Astrocyte (in vitro differentiated cells and primary cell): ENCODE measurements at places on chromosomes 7 and 10. TPM values are rescaled to one million over a fixed set of nuclear protein-coding genes. Genes with fewer than 3 reads are reported as not detected.

DNA sequence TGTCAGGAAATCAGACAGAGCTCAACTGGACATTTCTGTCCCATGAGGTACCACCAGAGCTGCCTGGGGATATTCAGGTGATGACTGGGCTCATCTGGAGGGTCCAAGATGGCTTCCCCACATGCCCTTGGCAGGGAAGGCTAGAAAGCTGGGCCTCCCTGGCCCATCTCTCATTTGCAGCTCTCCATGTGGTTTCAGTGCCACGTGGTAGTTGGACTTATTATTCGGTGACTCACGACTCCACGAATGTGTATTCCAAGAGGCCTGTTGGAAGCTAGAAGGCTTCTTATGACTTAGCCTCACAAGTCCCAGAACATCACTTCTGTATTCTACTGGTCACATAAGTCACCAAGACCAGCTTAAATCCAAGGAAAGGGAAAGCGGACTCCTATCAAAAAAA, 22.8 kb downstream of the NSMCE4A start:
- peak; percentile 78 for DNase-seq
- peaks cover 12% of the 10 kb centered on the region for H3K4me1 ChIP-seq
- no peak overlapping the region for H3K27ac ChIP-seq
- H3K4me3 ChIP-seq = no peak overlapping the region

DNA sequence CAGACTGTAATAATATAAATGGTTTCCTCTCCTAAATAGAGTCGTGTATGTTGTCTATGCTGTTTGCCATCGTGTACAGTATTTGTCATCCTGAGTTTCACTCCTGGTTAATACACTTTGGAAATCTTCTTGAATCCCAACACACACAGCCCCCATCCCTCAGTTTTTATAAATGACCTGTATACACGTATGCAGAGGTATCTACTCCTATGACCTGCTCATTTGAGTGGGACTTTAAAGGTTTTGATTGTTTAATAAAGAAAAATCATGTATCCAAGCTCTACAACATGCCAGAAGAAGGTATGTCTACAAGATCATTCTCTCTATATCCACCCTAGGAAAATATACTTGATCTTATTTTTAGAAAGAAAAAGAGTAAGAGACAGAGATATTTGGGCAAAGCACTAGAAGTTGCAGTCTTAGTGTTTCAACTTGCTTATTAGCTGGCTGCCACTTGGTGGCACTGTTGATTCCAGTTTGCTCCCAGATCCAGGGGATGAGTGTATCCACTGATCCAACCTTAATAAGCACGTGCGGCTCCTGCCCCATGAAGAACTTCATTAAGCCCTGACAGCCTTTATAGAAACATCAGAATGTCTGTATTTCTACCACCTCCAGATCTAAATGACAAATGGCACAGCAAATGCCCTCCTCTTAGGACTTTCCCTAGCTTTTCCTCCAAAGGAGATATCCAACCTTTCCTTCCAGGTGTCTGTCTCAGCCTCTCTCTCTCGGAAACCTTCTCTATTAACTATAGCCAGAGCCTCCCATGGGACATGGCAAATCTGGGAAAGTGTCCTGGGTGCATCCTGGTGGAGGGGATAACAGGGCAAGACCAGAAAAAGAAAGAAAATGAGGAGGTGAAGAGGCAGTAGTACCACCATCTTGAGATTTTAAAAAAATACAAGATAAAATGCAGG, 181.6 kb upstream of the NEBL start:
- no peak overlapping the region for H3K27ac ChIP-seq
- H3K27me3 ChIP-seq = peaks cover 7% of the 10 kb centered on the region
- no peaks in the 10 kb centered on the region for H3K36me3 ChIP-seq
- H3K4me3 ChIP-seq = no peak overlapping the region
- DNase-seq = peak; percentile 23

DNA sequence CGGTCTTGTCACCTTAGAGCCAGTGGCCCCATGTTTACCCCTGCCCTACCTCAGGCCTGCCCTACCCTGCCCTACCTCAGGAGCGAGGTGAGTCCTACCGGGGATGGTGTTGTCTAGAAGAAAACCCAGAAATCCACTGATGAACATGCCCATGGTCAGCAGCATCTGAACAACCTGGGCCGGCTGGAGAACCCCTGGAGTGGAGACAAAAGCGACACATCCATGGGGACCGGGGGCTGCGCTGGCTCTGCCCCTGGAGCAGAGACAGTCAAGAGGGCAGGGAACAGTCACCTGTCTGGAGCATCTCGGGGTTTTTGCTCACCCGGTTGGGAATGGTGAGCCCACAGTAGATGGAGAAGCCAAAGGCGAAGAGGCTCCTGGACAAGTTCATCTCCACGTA, 36.3 kb downstream of the STRA8 start:
- H3K27me3 ChIP-seq = peaks cover 6% of the 10 kb centered on the region
- no peak overlapping the region for H3K27ac ChIP-seq
- H3K4me1 ChIP-seq = no peaks in the 10 kb centered on the region

DNA sequence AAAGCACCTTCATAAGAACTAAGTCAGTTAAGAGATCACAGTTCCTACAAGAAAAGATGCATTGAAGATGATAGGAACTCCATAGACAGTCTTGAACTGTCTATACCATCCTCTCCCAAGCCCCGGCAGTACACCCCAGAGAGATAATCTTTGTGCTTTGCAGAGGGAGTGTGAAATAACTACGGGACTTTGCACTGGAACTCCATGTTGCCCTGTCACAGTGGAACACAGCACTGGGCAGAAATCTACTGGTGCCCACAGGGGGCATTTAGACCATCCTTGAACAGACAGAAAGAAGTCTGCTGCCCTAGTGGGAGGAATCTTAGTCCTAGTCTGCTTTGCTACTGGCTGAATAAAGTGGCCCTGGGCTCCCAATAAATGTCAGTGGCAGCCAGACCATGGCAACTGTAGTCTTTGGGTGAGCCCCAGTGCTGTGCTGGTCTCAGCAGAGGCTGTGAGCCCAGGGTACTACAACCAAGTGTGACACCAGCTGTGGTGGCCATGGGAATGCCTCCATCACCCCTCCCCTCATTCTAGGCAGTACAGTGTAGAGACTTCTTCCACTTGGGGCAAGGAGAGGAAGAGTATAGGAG, 107.7 kb upstream of the TMEM168 start:
- H3K27ac ChIP-seq = no peak overlapping the region
- no peak overlapping the region for H3K4me3 ChIP-seq
- no peaks in the 10 kb centered on the region for H3K4me1 ChIP-seq
- no peaks in the 10 kb centered on the region for H3K27me3 ChIP-seq
- peaks cover 1% of the 10 kb centered on the region for H3K36me3 ChIP-seq
- no peak for DNase-seq

GRCh38 chr7:14858866-14859265, 43.7 kb downstream of the DGKB start:
- no peak overlapping the region for H3K4me3 ChIP-seq
- no peaks in the 10 kb centered on the region for H3K4me1 ChIP-seq
- H3K27ac ChIP-seq = no peak overlapping the region
- H3K27me3 ChIP-seq = no peaks in the 10 kb centered on the region

DNA sequence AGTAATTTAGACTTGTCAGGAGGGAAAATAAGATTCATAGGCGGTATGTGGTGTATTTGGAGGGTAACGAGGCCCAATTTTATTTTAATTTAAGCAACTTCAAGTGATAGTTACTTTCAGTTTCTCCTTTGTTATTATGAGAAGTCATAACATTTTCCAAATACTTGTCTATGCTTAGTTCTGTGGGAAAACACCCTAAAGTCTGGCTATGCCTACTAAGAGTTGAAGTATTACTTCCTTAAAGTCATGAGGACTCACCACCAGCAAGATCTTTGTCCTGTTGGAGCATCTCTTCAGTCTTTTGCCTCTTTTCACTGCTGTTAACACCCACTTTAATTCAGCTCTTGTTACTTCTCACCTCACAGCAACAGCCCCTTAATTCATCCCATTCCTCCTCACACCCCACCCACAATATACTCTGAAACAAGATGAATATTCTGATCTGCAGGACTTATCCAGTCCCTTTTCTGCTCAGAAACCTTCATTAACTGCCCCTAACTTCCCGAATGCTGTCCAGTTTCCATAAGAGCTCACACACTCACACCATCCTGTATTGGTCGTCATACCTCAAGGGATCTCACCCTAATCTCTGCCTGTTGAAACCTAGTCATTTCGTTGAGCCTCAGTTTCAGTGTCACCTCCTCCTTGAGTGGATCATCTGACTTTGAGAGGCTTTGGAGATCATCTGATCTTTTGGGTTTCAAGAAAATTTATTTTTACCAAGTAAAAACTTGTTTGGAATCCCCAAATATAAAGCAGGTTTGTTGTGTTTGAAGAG, 61.3 kb downstream of the DNAH11 start:
- H3K36me3 ChIP-seq = no peaks in the 10 kb centered on the region
- H3K27me3 ChIP-seq = no peaks in the 10 kb centered on the region
- H3K27ac ChIP-seq = no peak overlapping the region
- no peak overlapping the region for H3K4me3 ChIP-seq
- DNase-seq = no peak

DNA sequence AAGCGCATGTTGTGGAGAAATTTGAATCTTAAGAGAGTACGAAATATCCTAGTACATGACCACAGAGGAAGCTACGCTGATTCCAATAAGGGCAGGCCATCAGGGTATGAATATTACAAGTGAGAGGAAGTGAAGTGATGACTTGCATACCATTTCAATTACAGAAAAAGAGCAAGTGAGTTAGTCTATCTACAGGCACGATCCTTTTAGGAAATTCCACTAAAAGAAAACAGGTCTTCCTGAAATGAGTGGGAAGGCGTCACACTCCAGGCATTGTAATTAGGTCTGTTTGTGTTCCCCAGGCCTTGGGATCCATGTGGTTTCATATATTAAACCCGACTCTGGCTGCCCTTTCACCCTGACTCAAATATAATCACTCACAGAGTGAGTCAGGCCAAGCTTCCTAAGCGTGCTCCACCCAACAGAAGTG, 152.5 kb downstream of the SEMA3A start:
- peak overlapping the region; percentile 43 for H3K27ac ChIP-seq
- H3K4me1 ChIP-seq = peaks cover 7% of the 10 kb centered on the region
- no peaks in the 10 kb centered on the region for H3K27me3 ChIP-seq

GRCh38 chr7:16695621-16696237, 49.7 kb downstream of the BZW2 start:
- H3K4me3 ChIP-seq = no peak overlapping the region
- no peak overlapping the region for H3K27ac ChIP-seq
- H3K4me1 ChIP-seq = peaks cover 19% of the 10 kb centered on the region
- H3K27me3 ChIP-seq = no peaks in the 10 kb centered on the region
- peaks cover 48% of the 10 kb centered on the region for H3K36me3 ChIP-seq
- peak; percentile 44 for DNase-seq

GRCh38 chr7:130441408-130441869, 623 bp upstream of the CEP41 start:
- H3K27ac ChIP-seq = peak overlapping the region; percentile 60
- no peaks in the 10 kb centered on the region for H3K36me3 ChIP-seq
- peak; percentile 16 for DNase-seq
- H3K4me1 ChIP-seq = peaks cover 4% of the 10 kb centered on the region

DNA sequence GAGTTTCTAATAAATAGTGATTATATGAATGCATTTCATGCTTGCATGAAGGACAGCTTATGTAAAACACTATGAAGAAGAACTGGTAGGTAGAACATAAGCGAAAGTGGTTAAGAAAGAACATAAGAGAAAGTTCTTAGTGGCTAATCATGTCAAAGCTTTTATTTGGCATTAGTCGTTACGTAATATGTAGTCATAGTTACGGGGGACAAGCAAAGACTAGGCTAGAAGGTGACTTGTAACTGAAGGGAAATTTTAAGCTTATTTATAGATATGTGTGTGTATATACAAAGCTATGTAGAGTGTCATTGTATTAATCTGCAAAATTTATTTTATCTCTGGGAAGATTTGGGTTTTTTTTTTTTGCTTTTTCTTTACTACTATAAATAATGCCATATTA, 36.9 kb downstream of the CAPZA2 start:
- H3K36me3 ChIP-seq = peaks cover 27% of the 10 kb centered on the region
- no peak overlapping the region for H3K4me3 ChIP-seq
- H3K27ac ChIP-seq = no peak overlapping the region
- DNase-seq = no peak
- no peaks in the 10 kb centered on the region for H3K27me3 ChIP-seq

DNA sequence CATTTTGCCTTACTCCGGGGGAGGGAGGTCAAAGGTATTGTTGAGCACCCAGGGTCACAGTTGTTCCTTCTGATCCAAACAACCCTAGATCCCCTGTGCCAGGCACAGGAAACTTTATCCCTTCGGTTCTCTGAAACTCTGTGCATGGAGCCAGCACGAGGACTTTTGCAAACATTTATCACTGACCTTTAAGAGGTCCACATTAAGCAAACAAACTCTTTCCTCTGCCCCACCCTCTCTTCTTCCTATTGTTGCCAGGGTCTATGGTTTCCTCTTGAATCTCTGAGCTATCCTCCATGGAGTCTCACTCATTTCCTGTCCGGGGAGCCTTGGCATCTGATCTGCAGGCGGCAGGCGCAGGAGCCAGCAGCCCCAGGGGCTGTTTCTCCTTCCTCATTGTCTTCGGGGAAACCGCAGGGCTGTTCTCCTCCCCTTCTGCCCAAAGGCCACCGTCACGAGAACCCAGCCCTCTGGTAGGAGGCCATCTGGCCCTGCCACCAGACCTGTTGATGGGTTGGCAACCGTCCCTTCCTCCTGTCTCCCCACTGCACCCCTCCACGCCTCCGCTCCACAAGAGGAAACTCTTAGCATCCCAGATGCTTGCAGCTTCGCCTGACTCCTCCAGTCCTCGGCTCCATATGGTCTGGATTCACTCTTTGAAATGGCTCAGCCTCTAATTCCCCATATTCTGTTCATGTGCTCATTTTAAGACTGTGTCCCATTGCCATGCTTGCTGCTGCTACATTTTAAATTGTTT, 327.3 kb upstream of the NRP1 start:
- H3K4me1 ChIP-seq = peaks cover 11% of the 10 kb centered on the region
- H3K36me3 ChIP-seq = no peaks in the 10 kb centered on the region
- H3K27ac ChIP-seq = no peak overlapping the region
- DNase-seq = peak; percentile 75
- no peaks in the 10 kb centered on the region for H3K27me3 ChIP-seq

DNA sequence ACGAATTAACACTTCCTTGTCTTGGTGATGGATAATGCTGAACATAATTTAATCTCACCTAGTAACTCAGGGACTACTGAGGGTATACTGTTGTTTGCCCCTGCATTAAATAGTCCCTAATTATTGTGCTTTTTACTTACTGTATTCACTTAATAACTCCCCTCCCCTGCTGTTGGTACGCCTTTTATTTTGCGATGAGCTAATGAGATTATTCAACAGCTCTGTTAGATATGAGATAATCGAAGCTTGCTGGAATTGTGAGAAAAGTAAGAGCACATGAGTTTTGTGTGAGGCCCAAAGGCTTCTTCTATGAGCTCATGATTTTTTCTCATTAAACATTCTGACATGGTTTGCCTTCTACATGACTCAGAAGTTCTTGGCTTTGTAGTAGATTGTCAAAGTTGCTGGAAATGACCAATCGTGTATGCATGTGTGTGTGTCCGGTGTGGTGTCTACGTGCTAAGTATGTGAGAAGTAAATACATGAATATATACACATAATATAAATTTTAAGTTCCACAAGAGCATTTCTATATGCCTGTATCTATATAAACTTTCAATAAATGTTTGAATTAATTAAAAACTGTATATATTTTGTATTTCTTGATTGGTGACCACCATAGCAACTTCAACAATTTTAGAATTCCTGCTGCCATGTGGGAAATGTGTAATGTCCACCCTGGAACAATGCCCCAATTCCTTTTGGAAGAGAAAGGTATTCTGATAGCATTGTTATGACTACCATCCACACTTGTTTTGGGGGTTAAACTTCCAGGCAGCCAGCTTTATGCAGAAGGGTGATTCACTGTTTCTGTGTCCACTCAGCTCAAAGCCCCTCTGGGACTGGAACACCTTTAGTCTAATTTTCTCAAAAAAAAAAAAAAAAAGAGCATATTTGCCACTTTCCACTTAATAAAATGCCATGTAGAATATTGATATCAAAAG, 106.2 kb downstream of the SAMD9 start:
- no peaks in the 10 kb centered on the region for H3K36me3 ChIP-seq
- DNase-seq = peak; percentile 100
- peaks cover 36% of the 10 kb centered on the region for H3K4me1 ChIP-seq

Gene IPMK
- 5.6 and 6.8 TPM in 2 replicates for total RNA-seq

Gene SPDYE2
- total RNA-seq = not detected in 2 replicates

Gene NFE2L3
- 49.0 and 50.4 TPM in 2 replicates for total RNA-seq

Gene RBP3
- total RNA-seq = not detected in 2 replicates
